ENCODE measurements at places on chromosomes 2 and 18.
A peak's percentile ranks its signal among the peaks of the same experiment; 100 is the strongest.

GRCh38 chr2:146576339-146577111 is 1268.3 kb upstream of the ACVR2A start:
- DNase-seq: no peak

GRCh38 chr18:48605408-48605845 is 66.6 kb downstream of the CTIF start:
- DNase-seq: no peak

GRCh38 chr2:27886322-27886721 is 3.9 kb downstream of the RBKS start:
- DNase-seq: peak; percentile 33

GRCh38 chr2:1635823-1636222 is 108.5 kb downstream of the PXDN start:
- no peak for DNase-seq
